ENCODE measurements at places on chromosomes 12 and 14. TPM values are rescaled to one million over a fixed set of nuclear protein-coding genes. Genes with fewer than 3 reads are reported as not detected.
A peak's percentile ranks its signal among the peaks of the same experiment; 100 is the strongest.

GRCh38 chr12:98419081-98419794 lies 96.2 kb upstream of the TMPO start:
- H3K4me1 ChIP-seq = peaks cover 28% of the 10 kb centered on the region
- no peaks in the 10 kb centered on the region for H3K36me3 ChIP-seq
- H3K4me3 ChIP-seq = peak overlapping the region; percentile 62
- H3K27me3 ChIP-seq = no peaks in the 10 kb centered on the region

GRCh38 chr12:127571578-127571977 lies 695.4 kb upstream of the TMEM132C start:
- 0 out of 2 replicates have a peak, but pooled peaks cover 3% of the 10 kb centered on the region for H3K4me1 ChIP-seq
- no peak overlapping the region for H3K4me3 ChIP-seq
- peaks cover 6% of the 10 kb centered on the region for H3K27me3 ChIP-seq
- no peaks in the 10 kb centered on the region for H3K36me3 ChIP-seq
- no peak overlapping the region for H3K27ac ChIP-seq
- no peak for DNase-seq

DNA sequence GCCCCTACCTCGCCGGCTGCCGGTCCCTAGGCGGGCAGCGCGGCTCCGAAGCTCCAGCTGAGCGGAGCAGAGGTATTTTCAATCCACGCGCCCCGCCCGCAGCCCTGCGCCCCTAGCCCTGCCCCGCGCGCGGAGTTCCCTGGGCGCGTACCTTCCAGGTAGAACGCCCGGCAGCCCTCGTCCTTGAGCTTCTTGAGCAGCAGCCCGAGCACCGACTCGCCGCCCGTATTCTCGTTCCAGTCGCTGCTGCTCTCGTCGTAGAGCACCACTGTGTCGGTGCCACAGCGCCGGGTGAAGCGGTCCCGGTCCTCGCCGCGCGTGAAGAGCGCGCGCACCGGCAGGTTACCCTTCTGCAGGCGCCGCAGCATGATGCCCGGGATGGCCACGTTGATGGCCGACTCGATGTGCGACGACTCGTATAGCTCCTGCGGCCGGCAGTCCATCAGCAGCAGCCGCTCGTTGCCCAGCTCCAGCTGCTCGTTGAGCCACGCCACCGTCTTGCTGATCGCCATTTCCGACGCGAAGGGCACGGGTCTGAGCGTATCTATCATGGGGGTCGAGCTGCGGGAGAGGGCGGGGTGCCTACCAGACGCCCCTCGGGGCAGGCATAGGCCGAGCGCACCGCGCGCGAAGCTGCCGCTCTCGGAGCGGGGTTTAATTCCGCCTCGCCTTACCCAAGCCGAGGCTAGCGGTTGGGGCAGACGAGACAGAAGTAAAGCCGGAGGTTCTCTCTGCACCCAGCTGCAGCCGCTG lies 636 bp downstream of the DUSP6 start:
- H3K4me1 ChIP-seq = peaks cover 29% of the 10 kb centered on the region
- peak; percentile 77 for DNase-seq
- H3K36me3 ChIP-seq = peaks cover 32% of the 10 kb centered on the region
- peak overlapping the region; percentile 96 for H3K27ac ChIP-seq
- H3K27me3 ChIP-seq = no peaks in the 10 kb centered on the region

TSHR gene
- total RNA-seq = not detected

TCTN2 gene
- total RNA-seq = 9.3 TPM

OASL gene
- 0.54 TPM for total RNA-seq

EGLN3 gene
- total RNA-seq = 0.22 TPM

- no peak for DNase-seq
- no peak overlapping the region for H3K27ac ChIP-seq
- no peaks in the 10 kb centered on the region for H3K36me3 ChIP-seq
These were observed 155.7 kb upstream of the GSC start for GRCh38 chr14:94925416-94926173.

- H3K4me1 ChIP-seq = no peaks in the 10 kb centered on the region
- no peak overlapping the region for H3K4me3 ChIP-seq
- no peak overlapping the region for H3K27ac ChIP-seq
- peaks cover 6% of the 10 kb centered on the region for H3K27me3 ChIP-seq
- no peak for DNase-seq
- no peaks in the 10 kb centered on the region for H3K36me3 ChIP-seq
These were observed 78.5 kb upstream of the FBRSL1 start for GRCh38 chr12:132411457-132411856.

CPM gene
- 8.5 TPM for total RNA-seq

GRCh38 chr12:27561535-27562350 lies 37.7 kb downstream of the PPFIBP1 start:
- peak overlapping the region; percentile 31 for H3K4me3 ChIP-seq
- H3K36me3 ChIP-seq = no peaks in the 10 kb centered on the region
- peaks cover 58% of the 10 kb centered on the region for H3K4me1 ChIP-seq

TAS2R31 gene
- 0.97 TPM for total RNA-seq

GRCh38 chr12:24246934-24247333 lies 297.5 kb upstream of the SOX5 start:
- H3K4me1 ChIP-seq = no peaks in the 10 kb centered on the region
- H3K27me3 ChIP-seq = no peaks in the 10 kb centered on the region
- no peak for DNase-seq
- H3K36me3 ChIP-seq = no peaks in the 10 kb centered on the region
- no peak overlapping the region for H3K27ac ChIP-seq

GRCh38 chr12:46661110-46661845 lies 164.5 kb downstream of the SLC38A4 start:
- DNase-seq = peak; percentile 87
- H3K36me3 ChIP-seq = no peaks in the 10 kb centered on the region

DNA sequence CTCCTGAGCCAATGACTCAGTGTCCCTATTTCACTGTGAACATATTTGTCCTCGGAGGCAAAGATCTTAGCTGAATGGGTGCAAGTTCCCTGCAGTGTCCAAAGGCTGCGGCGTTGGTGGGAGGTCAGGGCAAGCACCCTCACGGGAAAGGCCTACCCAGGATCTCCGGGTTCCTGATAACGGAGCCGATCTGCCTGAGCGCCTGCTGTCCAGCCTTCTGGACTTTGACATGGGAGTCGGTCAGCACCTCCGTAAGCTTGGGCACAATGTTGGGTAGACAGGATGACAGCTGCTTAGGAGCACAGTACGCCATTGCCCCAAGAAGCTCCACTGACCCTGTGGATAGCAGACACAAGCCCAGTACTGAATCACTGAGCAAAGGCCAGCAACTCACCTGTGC lies 31.5 kb upstream of the RAB35 start:
- H3K4me3 ChIP-seq = no peak overlapping the region
- no peaks in the 10 kb centered on the region for H3K27me3 ChIP-seq

GRCh38 chr12:79945433-79945832 lies 10.5 kb upstream of the PPP1R12A start:
- no peak for DNase-seq
- H3K36me3 ChIP-seq = no peaks in the 10 kb centered on the region
- H3K4me3 ChIP-seq = no peak overlapping the region
- H3K27me3 ChIP-seq = no peaks in the 10 kb centered on the region
- H3K27ac ChIP-seq = no peak overlapping the region
- H3K4me1 ChIP-seq = no peaks in the 10 kb centered on the region

- DNase-seq = no peak
- no peaks in the 10 kb centered on the region for H3K36me3 ChIP-seq
These were observed 12.4 kb downstream of the BEST3 start for GRCh38 chr12:69686731-69687130.

DNA sequence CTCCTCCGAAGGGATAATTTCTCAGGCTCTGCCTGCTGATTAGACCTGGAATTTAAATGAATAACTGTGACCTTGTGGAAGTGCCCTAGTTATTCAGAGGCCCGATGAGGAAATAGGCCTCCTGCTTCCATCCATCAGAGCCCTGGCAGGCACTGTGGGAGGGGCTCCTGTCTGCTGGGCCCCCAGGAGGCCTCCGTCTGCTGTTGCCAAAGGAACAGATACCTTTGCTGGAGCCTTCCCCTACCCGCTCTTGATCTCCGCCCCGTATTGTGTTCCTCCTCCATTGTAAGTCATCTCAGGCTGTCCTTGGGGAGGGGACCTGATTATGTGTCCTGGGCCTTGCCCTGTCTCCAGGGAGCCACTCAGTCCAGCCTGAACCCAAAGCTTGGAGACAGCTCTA lies 112.3 kb downstream of the NRXN3 start:
- no peaks in the 10 kb centered on the region for H3K36me3 ChIP-seq
- no peak for DNase-seq
- no peak overlapping the region for H3K27ac ChIP-seq
- no peak overlapping the region for H3K4me3 ChIP-seq

GRCh38 chr12:1369938-1370500 lies 224.4 kb downstream of the FBXL14 start:
- no peaks in the 10 kb centered on the region for H3K27me3 ChIP-seq
- no peak overlapping the region for H3K27ac ChIP-seq
- peaks cover 42% of the 10 kb centered on the region for H3K4me1 ChIP-seq
- H3K36me3 ChIP-seq = 0 out of 2 replicates have a peak, but pooled peaks cover 4% of the 10 kb centered on the region

DNA sequence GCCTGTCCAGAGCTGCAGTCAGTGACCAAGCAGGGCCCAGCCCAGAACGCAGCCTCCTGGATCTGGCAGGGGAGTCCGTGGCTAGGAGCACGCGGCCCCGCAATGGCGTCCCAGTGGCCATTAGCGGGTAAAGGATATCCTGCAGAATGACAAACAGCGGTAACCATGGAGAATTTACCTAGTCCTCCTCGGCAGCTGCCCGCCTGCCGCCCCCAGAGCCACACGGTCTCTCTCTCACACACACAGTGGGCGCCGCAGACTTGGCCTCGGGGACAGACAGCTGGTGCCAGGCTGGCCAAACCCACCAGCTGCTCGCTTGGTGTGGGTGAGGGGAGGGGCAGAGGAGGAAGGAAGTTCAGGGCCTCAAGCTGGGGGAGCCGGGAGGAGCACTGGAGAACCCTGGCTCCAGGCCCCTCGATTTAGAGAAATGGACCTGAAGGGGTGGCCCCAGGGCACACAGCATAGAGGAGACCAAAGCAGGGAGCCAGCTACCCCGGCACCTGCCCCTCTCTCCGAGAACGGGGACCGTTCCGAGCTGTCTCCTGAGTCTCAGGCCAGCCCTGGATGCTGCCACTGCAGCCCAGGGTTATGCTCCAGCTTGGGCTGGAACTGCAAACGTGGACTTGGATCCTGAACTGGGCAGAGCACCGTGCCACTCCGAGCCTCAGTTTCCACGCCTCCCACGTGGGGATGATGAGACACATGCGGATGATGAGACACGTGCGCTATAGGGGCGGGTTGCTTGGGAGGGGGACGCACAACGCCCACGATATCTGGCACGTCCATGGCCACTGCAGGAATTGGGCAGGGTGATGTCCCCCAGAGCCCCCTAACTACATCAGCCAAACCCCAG lies 3.4 kb downstream of the CDK2AP1 start:
- no peaks in the 10 kb centered on the region for H3K27me3 ChIP-seq
- H3K4me1 ChIP-seq = peaks cover 11% of the 10 kb centered on the region
- DNase-seq = no peak
- 0 out of 2 replicates have a peak, but pooled peaks cover 6% of the 10 kb centered on the region for H3K36me3 ChIP-seq
- no peak overlapping the region for H3K4me3 ChIP-seq

DNA sequence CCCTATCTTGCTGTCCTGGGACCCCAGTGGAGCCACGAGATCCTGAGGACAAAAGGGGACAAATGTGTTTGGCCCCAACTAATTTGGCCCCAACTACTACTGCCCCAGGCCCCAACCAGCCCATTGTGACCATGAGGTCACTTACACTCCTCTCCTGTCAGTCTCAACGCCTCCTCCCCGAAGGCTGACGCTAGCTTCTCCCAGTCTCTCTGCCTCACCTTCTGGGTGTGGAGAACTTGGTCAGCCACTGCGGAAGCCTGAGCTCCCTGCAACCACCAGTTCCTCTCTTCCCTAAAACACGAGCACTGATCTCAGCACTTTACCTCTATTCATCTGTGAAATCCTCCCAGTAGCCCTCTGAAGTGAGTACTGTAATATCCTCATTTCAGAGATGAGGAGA lies 13.3 kb downstream of the FAM181A start:
- H3K27ac ChIP-seq = no peak overlapping the region
- H3K4me1 ChIP-seq = no peaks in the 10 kb centered on the region
- H3K4me3 ChIP-seq = no peak overlapping the region
- H3K27me3 ChIP-seq = peaks cover 25% of the 10 kb centered on the region
- DNase-seq = no peak
- no peaks in the 10 kb centered on the region for H3K36me3 ChIP-seq

GRCh38 chr14:99966037-99966835 lies 99.0 kb upstream of the EVL start:
- no peaks in the 10 kb centered on the region for H3K27me3 ChIP-seq
- no peak overlapping the region for H3K4me3 ChIP-seq
- peaks cover 18% of the 10 kb centered on the region for H3K4me1 ChIP-seq
- DNase-seq = no peak
- H3K36me3 ChIP-seq = no peaks in the 10 kb centered on the region

DNA sequence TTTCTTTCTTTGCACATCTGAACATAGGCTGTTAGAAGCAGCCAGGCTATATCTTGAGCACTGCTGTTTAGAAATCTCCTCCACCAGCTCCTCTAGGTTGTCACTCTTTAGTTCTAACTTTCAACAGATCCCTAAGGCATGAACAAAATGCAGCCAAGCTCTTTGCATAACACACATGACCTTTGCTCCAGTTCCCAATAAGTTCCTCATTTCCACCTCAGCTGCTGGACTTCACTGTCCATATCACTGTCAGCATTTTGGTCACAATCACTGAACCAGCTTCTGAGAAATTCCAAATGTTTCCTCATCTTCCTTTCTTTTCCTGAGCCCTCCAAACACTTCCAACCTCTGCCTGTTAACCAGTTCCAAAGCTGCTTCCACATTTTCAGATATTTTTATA lies 27.6 kb upstream of the C14orf132 start:
- H3K27me3 ChIP-seq = peaks cover 15% of the 10 kb centered on the region
- no peaks in the 10 kb centered on the region for H3K4me1 ChIP-seq
- no peak overlapping the region for H3K4me3 ChIP-seq
- no peaks in the 10 kb centered on the region for H3K36me3 ChIP-seq
- no peak for DNase-seq

GRCh38 chr12:57547288-57548012 lies 458 bp upstream of the DCTN2 start:
- no peak overlapping the region for H3K27ac ChIP-seq
- H3K27me3 ChIP-seq = no peaks in the 10 kb centered on the region
- peaks cover 21% of the 10 kb centered on the region for H3K4me1 ChIP-seq

DNA sequence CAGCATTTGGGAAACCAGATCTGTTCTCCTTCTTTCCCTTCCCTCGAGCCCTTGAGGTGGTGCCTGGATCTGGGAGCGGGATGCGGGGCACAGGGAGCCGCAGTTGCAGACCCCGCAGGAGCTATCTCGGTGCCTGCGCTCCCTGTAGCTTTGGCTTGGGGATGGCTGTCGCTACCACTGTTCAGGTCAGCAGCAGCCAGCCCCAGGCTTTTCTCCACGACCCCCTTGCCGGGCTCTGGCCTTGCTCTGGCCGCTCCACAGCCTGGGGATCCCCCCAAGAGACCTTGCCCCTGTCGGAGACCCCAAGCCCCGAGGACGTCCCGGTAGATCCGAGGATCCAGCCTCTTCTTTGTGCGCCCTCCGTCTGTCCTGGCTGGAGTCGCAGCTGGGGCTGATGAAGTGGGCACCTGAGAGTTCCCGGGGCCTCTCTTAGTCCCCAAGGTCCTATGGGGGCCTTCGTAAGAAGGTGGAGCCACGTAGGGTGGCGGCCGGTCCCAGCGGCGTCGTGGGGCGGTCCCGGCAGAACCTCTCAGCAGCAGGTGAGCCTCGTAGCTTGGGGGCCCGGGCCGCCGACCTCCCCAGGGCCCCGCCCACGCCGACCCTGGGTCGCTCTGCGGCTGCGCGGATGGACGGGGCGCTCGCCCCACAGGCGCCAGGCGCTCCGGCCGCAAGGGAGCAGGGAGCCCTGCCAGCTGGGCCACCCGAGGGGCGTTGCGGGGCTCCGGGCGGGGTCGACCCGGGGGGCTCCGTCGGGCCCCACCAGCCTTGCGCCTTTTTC lies 1.3 kb downstream of the DDN start:
- no peak for DNase-seq
- peak overlapping the region; percentile 60 for H3K4me3 ChIP-seq
- H3K27me3 ChIP-seq = no peaks in the 10 kb centered on the region
- H3K36me3 ChIP-seq = peaks cover 8% of the 10 kb centered on the region
- peaks cover 12% of the 10 kb centered on the region for H3K4me1 ChIP-seq
- H3K27ac ChIP-seq = no peak overlapping the region

GRCh38 chr14:21991130-21991529 lies 317.5 kb upstream of the OR4E1 start:
- no peaks in the 10 kb centered on the region for H3K36me3 ChIP-seq
- no peaks in the 10 kb centered on the region for H3K4me1 ChIP-seq
- no peak for DNase-seq
- no peak overlapping the region for H3K27ac ChIP-seq

Measured in GM23248 (cell line).